ENCODE measurements at places on chromosomes 3 and 15.

- DNase-seq = no peak
Measured at GRCh38 chr3:113505867-113506266, 9.1 kb downstream of the SPICE1 start.

- DNase-seq = no peak
Measured at GRCh38 chr15:94576889-94577533, 345.6 kb downstream of the MCTP2 start.

DNA sequence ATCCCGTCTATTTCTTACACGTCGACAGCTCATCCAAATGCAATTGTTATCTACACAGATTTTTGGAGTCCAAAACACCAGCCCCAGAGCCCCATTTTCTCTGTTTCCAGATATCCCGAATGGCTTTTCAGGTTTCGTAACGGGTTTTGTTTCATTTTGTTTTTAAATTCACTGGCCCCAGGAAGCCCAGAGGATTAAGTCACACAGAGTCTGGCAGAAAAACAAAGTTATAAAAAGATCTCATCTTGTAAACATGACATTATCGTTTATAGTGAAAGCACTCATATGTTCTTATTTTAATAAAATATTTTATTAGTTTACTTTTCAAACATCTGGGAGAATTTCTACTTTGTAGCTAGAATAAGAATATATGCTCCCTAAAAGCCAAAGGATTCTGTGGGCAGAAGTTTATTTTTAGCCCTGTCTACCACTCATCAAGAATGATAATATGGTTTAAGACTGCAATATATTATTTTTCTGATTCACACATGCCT is 149.3 kb upstream of the SLC2A2 start:
- no peak for DNase-seq

GRCh38 chr3:117547956-117548550 is 838.5 kb downstream of the TUSC7 start:
- peak; percentile 89 for DNase-seq

- DNase-seq = no peak
Measured at GRCh38 chr3:57512166-57512565, 32.0 kb downstream of the DNAH12 start.

- no peak for DNase-seq
Measured at GRCh38 chr3:185507883-185508282, 9.0 kb upstream of the TMEM41A start.

- DNase-seq = no peak
Measured at GRCh38 chr3:14761866-14762265, 56.9 kb upstream of the FGD5 start.

- DNase-seq = no peak
Measured at GRCh38 chr3:190339130-190339529, 16.9 kb upstream of the CLDN1 start.

- peak; percentile 87 for DNase-seq
Measured at GRCh38 chr3:16132928-16133327, 41.6 kb upstream of the GALNT15 start.

- no peak for DNase-seq
Measured at GRCh38 chr3:51686512-51687215, 15.6 kb downstream of the TEX264 start.

- no peak for DNase-seq
Measured at GRCh38 chr3:121436074-121436473, 109.7 kb downstream of the POLQ start.

DNA sequence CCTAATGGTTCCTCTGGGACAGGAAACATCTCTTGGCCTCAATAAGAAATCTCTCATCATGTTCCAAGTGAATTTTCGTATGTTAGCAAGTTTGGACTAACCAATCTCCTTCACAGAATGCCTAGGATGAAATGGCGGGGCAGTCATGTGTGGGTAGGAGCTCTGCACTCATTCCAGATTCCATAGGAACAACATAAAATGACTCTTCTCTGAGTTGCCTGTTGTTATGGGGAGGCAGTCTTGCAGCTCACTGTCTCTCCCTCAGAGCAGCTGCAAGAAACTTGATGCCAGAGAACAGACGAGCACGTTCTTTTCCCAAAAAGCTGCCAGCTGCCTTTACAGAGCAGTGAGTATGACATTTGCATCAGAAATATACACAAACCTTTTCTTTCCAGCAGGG is 34.1 kb downstream of the SPATA12 start:
- DNase-seq = no peak

- DNase-seq = no peak
Measured at GRCh38 chr3:42115215-42115614, 24.1 kb downstream of the TRAK1 start.

GRCh38 chr15:28918141-28918983 is 32.6 kb downstream of the APBA2 start:
- DNase-seq = no peak
